ENCODE measurements at places on chromosomes 4 and X. TPM values are rescaled to one million over a fixed set of nuclear protein-coding genes. Genes with fewer than 3 reads are reported as not detected.

Gene BMPR1B
- 8.4 TPM for total RNA-seq

GRCh38 chrX:97685753-97686152, 802.0 kb downstream of the RPA4 start:
- DNase-seq, result no peak
- no peaks in the 10 kb centered on the region for H3K36me3 ChIP-seq
- H3K4me1 ChIP-seq, result no peaks in the 10 kb centered on the region
- no peak overlapping the region for H3K4me3 ChIP-seq
- H3K27me3 ChIP-seq, result no peaks in the 10 kb centered on the region
- no peak overlapping the region for H3K27ac ChIP-seq

DNA sequence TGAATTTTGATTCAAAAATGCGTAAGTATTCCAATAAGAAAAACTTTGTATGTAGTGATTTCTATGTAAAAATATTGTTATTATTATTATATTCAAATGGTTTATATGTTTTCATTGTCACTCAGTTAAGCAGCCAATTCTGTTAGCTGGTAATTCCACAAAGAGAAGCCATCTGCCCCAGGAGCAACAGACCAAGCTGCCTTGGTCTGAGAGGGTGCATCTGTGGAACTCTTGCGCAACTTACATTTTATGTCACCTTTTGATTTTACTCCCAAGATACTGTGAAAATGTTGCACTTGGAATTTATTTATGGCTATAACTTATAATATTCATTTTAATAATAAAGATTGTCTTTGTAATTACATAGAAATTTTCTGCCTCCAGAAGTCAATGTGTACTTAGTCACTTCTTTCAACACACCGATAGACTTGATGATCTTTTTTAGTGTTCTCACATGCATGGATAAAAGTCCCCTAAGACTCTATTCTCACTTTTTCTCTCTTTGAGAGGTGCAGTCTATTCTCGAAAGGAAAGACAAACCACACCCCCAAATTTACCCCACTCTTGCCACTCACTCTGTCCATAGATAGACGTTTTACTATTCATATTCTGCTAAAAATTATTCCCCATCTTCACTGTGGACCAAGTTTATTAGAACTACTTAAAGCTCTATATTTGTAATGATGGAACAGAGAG, 30.6 kb downstream of the GPR174 start:
- H3K4me3 ChIP-seq, result no peak overlapping the region
- H3K27ac ChIP-seq, result no peak overlapping the region
- H3K36me3 ChIP-seq, result no peaks in the 10 kb centered on the region
- no peaks in the 10 kb centered on the region for H3K4me1 ChIP-seq
- no peak for DNase-seq

DNA sequence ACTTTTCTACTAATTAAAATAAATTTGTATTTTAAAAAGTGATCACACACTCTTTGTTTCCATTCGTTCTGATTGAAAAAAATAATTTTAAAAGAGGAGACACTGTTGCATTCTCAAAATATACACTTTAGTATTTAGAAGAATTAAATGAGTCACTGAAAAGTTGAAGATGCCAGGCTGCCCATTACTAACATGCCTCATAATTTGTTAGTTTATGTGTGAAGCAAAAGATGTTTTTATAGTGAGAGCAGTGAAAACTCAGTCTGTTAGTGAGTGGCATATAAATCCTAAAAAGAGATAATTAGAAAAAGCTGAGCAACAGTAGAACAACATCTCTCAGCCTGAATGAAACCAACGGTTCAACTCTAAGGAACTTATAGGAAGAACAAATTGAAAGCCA, 143.4 kb downstream of the CDS1 start:
- DNase-seq, result no peak
- H3K27ac ChIP-seq, result no peak overlapping the region
- no peak overlapping the region for H3K4me3 ChIP-seq
- peaks cover 2% of the 10 kb centered on the region for H3K36me3 ChIP-seq
- H3K27me3 ChIP-seq, result no peaks in the 10 kb centered on the region

- H3K4me3 ChIP-seq, result no peak overlapping the region
- H3K27ac ChIP-seq, result no peak overlapping the region
- DNase-seq, result no peak
- no peaks in the 10 kb centered on the region for H3K4me1 ChIP-seq
These were observed 10.3 kb upstream of the ODAPH start for GRCh38 chr4:75545526-75545925.

All from psoas muscle (tissue), 8 donors.